ENCODE measurements at places on chromosomes 13 and 19. TPM values are rescaled to one million over a fixed set of nuclear protein-coding genes. Genes with fewer than 3 reads are reported as not detected.

CAPN12 gene
- total RNA-seq = 0.53 TPM

PRSS57 gene
- total RNA-seq = not detected

SLC6A16 gene
- 0.95 TPM for total RNA-seq

DNA sequence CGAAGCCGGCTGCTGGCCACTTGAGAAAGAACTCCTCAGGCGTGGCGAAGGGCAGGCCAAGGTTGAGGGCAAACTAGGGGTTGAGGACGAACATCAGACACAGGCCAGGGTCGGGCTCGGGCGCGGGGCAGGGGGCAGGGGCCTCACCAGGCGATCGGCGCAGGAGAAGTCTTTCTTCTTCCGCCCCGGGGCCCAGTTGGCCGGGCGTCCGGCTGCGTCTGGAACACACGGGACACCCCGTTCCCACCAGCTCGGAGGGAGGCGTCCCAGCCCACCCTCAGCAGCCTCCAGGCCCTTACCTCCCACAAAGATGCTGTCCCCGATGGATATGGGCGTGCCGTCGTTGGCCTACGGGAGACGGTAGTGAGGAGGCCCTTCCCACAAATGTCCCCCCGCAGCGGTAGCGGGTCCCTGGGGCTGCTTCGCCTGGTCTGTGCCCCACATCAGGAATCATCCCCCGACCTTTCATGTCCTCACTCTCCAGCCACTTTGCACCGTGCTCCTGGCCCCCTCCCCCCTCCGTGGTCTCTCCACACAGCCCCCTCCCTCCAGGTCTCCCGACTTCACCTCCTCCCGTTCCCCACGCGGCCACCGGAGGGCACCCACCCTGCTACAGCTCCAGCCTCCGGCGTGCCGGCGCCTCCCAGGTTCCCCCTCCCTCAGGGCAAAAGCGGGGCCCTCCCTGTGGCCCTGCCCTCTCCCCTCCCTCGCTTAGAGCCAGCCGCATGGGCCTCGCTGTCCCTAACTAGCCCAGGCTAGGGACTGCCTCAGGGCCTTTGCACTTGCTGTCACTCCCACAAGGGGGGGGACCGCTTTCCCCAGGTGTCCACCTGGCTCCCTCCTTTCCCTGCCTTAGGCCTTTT, 4.8 kb downstream of the PNKP start:
- no peak overlapping the region for H3K27ac ChIP-seq
- peaks cover 19% of the 10 kb centered on the region for H3K4me1 ChIP-seq
- peaks cover 4% of the 10 kb centered on the region for H3K36me3 ChIP-seq
- DNase-seq = no peak
- H3K4me3 ChIP-seq = no peak overlapping the region

ZNF573 gene
- 6.2 TPM for total RNA-seq

DNA sequence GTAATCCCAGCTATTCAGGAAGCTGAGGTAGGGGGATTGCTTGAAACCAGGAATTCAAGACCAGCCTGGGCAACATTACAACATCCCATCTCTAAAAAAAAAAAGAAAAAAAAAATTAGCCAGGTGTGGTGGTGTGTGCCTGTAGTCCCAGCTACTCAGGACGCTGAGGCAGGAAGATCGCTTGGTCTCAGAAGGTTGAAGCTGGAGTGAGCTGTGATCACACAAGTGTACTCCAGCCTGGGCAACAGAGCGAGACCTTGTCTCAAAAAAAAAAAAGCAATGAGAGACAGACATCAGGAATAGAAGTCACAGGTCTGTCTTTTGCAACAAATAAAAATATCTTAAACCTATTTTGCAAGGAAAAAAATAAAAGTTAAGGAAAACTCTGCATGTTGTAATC, 23.3 kb downstream of the TMEM38A start:
- H3K27ac ChIP-seq = no peak overlapping the region
- no peak overlapping the region for H3K4me3 ChIP-seq
- peaks cover 5% of the 10 kb centered on the region for H3K4me1 ChIP-seq
- H3K27me3 ChIP-seq = no peaks in the 10 kb centered on the region
- peaks cover 59% of the 10 kb centered on the region for H3K36me3 ChIP-seq
- no peak for DNase-seq

ZNF284 gene
- total RNA-seq = 1.1 TPM

- DNase-seq = no peak
- H3K4me1 ChIP-seq = no peaks in the 10 kb centered on the region
- H3K4me3 ChIP-seq = no peak overlapping the region
- H3K36me3 ChIP-seq = peaks cover 11% of the 10 kb centered on the region
- no peaks in the 10 kb centered on the region for H3K27me3 ChIP-seq
- H3K27ac ChIP-seq = no peak overlapping the region
Measured at GRCh38 chr19:52231154-52231910, 38.1 kb upstream of the ZNF766 start.

HNRNPM gene
- 91.8 TPM for total RNA-seq

DNA sequence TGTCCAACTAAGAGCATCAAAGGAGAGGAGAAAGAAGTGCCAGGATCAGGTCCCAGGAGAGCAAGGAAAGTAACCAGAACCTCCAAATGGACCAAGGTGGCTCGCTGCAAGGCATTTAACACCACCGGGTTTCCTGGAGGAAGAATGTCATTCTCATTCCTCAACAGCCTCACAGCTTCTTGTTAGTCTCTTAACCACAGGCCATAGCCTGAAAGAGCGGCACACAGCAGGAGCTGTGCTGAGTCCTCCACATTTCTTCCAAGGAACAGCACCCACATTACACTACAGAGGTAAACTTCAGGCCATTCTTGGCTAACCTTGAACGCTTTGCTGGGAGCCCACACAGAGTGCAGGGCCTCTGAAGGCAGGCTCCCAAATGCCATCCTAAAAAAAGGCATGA, 23.6 kb downstream of the DOCK9 start:
- no peaks in the 10 kb centered on the region for H3K27me3 ChIP-seq
- no peak for DNase-seq
- no peak overlapping the region for H3K4me3 ChIP-seq
- H3K4me1 ChIP-seq = no peaks in the 10 kb centered on the region

DNA sequence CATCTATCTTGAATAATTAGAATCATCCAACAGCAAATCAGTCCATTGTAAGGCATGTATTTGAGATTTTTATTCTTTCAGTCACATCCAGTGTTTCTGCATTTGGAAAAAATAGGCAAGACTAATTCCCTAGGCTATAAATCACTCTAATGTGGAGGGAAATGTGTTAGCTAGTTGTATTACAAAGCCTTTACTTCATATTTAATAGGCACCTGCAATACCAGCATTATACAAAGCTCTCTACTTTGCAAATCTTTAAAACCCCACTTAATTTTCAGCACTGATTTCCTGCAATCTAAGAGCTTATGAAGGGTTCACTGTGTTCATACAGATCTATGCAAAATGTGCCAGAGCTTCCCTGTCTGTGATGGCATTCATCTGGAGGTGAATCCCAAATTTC, 12.3 kb downstream of the PCDH9 start:
- H3K27me3 ChIP-seq = no peaks in the 10 kb centered on the region
- H3K4me3 ChIP-seq = no peak overlapping the region
- H3K4me1 ChIP-seq = no peaks in the 10 kb centered on the region
- H3K27ac ChIP-seq = no peak overlapping the region
- H3K36me3 ChIP-seq = no peaks in the 10 kb centered on the region
- no peak for DNase-seq

Measured in psoas muscle (tissue), 8 donors.